ENCODE measurements at places on chromosomes 16 and 17.

DNA sequence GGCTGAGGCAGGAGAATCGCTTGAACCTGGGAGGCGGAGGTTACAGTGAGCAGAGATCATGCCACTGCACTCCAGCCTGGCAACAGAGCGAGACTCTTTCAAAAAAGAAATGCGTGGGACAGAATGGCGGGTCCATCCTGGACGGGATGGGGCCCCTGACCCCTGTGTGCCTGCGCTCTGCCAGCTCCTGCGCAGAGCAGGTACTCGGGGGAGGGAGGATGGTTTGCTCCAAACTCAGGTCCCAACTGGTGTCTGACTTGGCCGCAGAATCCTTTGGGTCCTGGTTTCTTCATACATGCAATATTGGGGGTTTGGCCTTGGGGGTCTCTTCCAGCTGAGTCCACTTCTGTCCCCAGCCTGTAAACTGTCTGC is 10.4 kb downstream of the CHMP6 start:
- no peak for DNase-seq

GRCh38 chr16:761625-762513 is 1.3 kb downstream of the MSLN start:
- no peak for DNase-seq

GRCh38 chr17:48006936-48007709 is 30.5 kb downstream of the COPZ2 start:
- DNase-seq: no peak

DNA sequence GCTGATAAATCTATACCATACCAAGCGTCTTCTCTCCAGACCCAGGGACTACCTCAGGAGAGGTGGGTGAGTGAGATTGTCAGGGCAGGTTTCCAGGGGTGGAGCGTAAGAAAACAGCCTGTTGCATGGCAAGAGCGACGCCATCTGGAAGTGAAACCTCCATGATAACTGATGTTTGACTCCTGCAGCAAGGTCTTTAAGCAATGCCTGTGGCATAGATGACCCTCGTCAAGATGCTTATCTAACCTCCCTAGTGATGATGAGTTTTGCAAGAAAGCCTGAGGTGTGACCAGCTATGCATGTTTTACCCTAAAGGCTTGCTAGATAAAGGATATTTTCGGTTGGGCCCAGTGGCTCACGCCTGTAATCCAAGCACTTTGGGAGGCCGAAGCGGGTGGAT is 71.6 kb downstream of the GSG1L start:
- no peak for DNase-seq

DNA sequence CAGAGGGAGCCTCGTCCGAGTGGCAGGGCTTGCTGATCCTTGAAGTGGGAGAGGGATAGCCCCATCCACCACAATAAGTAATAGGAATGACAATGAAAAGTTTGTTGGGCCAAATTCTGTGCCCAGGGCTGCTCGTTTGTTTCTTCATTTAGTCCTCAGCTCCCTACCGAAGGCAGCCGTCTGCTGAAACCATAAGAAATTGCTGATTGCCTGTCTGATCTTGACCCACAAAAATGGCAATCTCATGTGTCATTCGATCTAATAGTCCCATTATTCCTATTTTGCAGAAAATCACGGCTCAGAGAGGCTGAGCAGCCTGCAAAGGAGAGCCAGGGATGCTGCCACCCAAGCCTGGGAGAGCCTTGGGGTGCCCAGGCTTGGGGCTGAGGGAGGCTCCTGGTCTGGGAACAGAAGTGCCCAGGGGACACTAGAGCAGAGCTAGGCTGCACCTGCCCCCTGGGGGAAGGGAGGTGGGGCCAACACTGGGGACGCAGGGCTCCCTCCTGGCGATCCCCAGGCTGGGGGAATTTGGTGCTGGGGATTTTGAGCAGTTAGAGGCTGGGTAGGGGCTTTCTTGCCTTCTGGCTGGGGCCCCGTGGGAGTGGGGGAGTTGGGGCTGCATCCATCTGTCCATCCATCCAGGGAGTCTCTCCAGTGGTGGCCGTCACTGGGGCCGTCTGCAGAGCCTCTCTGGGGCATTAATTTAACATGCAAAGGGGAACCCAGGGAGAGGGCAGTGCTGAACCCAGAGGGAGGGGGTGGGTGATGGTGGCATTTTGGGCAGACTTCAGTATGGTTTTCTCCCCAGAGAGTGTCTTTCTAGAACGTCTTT is 53.5 kb downstream of the SOCS1 start:
- no peak for DNase-seq

- no peak for DNase-seq
Measured at GRCh38 chr17:66520999-66521398, 218.6 kb downstream of the PRKCA start.
